ENCODE measurements at places on chromosomes 16 and 17. TPM values are rescaled to one million over a fixed set of nuclear protein-coding genes. Genes with fewer than 3 reads are reported as not detected.

The ZG16 gene
- not detected for total RNA-seq

The SCARF1 gene
- 1.3 TPM for total RNA-seq

The TAC4 gene
- total RNA-seq, result not detected

DNA sequence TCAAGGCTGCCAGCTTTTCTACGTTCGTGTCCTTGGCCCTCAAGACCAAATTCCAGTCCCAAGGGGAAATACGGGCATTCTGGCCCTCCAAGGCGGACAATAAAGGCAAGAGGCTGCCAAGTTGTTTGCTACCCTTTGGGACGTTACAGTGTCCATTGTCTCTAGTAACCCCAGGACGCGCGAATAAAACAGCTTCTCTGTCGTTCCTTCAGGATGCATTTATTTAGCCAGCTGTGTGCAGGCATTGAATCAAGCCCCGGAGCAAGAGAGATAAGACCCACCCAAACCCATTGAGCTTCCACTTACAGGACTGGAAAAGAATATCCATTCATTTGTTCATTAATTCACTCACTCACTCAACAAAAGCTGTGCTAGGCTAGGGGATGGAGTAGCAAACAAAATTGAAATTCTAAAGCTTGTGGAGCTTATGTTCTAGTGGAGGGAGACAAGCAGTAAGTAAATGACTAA is 656 bp downstream of the MRPL58 start:
- no peak for DNase-seq

GRCh38 chr17:19664821-19665181 is 16.2 kb downstream of the ALDH3A2 start:
- no peak for DNase-seq

- no peak for DNase-seq
These were observed 6.5 kb downstream of the HIGD1B start for GRCh38 chr17:44854192-44854591.

Data from fibroblast of the aortic adventitia (primary cell).